Lung (tissue), 17 donors: ENCODE measurements at places on chromosomes 4 and X.

DNA sequence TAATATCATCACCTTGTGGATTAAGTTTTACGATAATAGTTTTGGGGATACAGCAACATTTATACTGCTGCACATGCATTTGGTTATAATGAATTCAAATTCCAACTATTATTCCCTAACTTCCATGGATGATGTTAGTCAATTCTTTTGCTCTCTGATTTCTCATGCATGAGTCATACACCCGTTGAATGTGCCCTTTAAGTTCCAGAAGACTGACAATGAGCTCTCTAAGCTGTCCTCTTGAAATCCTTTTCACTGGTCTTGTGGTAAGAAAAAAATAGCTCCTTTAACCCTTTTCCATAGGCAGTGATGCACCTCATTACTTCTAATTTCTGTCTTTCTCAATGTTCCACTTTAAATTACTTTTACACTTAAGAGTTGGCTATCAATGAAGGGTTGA is 1095.2 kb upstream of the POU3F4 start:
- no peak for DNase-seq

- DNase-seq: no peak
These were observed 28.4 kb upstream of the COX7B2 start for GRCh38 chr4:46937493-46937892.

DNA sequence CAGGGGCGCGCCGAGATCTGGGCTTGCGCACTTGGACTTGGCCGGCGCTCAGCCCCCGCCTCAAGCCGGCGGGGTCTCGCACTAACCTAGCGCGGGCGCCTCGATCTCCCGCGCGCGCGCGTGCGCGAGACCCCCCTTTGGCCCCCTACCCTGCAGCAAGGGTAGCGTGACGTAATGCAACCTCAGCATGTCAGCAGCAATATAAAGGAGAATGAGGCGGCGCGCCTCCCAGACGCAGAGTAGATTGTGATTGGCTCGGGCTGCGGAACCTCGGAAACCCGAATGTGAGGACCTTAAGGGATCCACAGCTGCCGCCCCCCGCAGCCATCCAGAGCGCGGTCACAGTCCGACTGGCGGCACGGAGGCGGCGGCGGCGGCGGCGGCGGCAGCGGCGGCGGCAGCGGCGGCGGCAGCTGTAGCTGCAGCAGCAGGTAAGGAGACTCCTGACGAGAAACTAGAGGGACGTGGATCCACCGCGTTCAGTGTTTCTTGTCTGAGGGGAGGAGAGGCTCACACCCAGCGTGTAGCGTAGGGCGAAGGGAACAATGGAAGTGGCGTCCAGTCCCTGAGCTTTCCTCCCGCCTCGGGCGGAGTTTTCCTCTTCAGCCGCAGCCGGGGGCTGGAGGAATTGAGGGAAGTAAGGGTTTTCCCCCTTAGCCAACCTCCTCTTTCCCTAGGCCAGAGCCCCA is at the start of the genes SATL1 and ZNF711:
Gene SATL1, minus strand, starts transcription at position 19 of the 689 bp plus-strand sequence. CDS start 134,811 bp downstream, outside the sequence.
Gene ZNF711, plus strand, starts transcription at position 231 of the 689 bp plus-strand sequence. CDS start 3,582 bp downstream, outside the sequence.
- DNase-seq: peak; percentile 97

- DNase-seq: no peak
These were observed 38.7 kb upstream of the DCLK2 start for GRCh38 chr4:150039274-150040127.

- no peak for DNase-seq
These were observed 287.7 kb upstream of the MAD2L1 start for GRCh38 chr4:120354381-120354780.
